ENCODE measurements at places on chromosomes 3 and 15.
A peak's percentile ranks its signal among the peaks of the same experiment; 100 is the strongest.

- H3K27me3 ChIP-seq, result no peaks in the 10 kb centered on the region
- no peak overlapping the region for H3K27ac ChIP-seq
- DNase-seq, result no peak
- no peaks in the 10 kb centered on the region for H3K36me3 ChIP-seq
Observed at GRCh38 chr3:127106456-127106855, 86.5 kb upstream of the PRR23E start.

DNA sequence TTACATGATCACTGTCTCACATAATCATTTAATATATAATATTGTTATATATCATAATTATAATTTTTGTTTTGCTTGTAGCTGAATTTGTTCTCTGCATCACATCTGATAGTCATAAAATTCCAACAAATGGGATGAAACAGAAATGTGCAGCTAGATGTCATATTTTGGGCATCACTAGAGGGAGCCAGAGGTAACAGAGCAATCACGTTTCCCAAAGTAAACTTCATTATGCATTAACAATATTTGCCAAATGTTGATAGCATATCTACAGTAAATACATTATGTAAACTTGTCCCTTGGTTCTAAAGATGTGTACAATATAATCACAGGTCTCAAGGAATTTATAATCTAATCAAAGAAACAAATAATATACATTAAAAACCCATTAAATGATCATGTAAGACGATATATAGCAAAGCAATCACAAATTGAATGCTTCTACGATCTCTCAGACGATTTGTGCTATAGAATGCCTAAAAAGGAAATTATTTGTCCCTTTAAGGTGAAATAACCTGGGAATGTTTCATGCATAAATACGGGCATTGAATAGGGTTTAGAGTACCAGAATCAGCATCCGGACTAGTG lies 234.2 kb upstream of the MCTP2 start:
- DNase-seq, result no peak
- H3K27ac ChIP-seq, result no peak overlapping the region
- H3K36me3 ChIP-seq, result no peaks in the 10 kb centered on the region
- H3K4me1 ChIP-seq, result no peaks in the 10 kb centered on the region
- no peak overlapping the region for H3K4me3 ChIP-seq

- H3K27me3 ChIP-seq, result peaks cover 11% of the 10 kb centered on the region
- no peak for DNase-seq
- H3K36me3 ChIP-seq, result no peaks in the 10 kb centered on the region
- H3K4me1 ChIP-seq, result no peaks in the 10 kb centered on the region
Observed at GRCh38 chr3:107826727-107827126, 264.1 kb downstream of the CD47 start.

DNA sequence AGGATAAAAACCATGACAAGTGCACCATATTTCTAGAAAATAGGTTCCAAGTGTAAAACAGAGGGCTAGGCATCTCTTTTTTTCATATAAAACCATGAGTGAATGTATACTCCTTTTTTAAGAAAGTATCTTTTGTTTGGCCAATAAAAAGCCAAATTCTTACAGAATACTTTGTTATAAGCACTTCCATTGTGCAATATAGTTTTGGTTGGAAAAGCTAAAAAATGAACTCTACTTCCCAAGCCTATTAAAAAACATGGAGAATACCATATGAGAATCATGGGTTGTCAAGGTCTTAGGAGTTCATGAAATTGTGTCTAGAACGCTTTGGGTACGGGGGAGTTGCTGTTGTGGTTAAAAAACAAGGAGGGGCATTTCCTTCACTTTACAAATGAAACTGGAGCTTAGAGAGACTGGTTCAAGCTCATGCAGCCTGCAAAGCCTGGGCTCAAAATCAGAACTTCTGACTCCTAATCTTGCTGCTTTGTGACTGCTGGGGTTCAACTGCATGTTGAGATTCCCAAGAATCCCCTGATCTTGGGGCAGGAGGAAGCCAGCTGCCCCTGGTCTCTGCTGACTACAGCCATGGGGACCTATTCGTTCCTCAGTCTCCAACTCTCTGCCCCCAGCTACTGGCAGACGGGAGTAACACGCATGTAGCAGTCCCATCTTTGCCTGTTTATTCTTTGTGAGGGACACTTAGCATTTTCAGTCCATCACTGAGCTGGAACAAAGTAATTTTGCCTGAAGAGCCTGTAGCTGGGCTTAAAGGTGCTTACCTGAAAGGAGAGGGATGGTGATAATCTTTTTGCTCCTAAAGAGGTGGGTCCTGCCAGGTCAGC lies 229.1 kb downstream of the CHST2 start:
- H3K4me1 ChIP-seq, result peaks cover 39% of the 10 kb centered on the region
- H3K27me3 ChIP-seq, result no peaks in the 10 kb centered on the region
- no peak overlapping the region for H3K4me3 ChIP-seq
- DNase-seq, result no peak
- no peak overlapping the region for H3K27ac ChIP-seq
- H3K36me3 ChIP-seq, result no peaks in the 10 kb centered on the region

DNA sequence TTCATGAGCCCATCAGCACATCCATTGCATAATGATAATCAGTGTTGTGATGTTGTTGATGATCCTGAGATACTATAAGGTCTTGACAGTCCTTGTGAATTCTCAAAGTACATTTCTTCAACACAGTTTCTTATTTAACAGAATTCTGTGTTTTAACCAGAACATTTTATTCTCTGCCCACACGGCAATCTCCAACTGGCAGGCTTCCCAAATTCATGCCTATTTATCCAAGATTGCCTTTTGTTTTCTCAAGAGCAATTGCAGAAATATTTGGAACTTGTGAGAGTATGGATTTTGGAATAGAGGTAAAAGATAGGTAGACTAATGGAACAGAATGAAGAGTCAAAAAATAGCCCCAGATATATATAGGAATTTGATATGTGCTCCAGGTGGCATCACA lies 116.0 kb downstream of the UACA start:
- H3K27me3 ChIP-seq, result peaks cover 5% of the 10 kb centered on the region
- no peak for DNase-seq
- no peaks in the 10 kb centered on the region for H3K4me1 ChIP-seq
- H3K27ac ChIP-seq, result no peak overlapping the region

DNA sequence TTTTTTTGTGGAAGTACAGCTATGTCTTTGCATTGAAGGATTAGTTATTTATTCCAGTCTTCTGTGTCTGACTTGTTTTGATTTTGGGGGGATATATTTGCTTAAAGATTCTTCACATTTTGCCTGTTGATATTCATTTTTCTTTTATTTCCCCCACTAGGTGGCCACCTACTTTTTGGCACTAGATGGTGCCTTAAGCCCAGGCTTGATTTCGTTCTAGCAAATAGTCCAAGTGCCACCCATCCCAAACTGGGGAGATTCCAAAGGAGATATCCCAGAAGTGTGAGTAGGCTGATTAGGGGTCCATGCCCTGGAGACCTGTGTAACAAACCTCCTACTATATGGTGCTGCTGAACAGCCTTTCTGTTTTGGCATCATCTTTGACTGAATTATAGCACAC lies 80.0 kb upstream of the SPATA16 start:
- no peak for DNase-seq
- H3K27ac ChIP-seq, result no peak overlapping the region
- H3K4me1 ChIP-seq, result no peaks in the 10 kb centered on the region
- no peaks in the 10 kb centered on the region for H3K27me3 ChIP-seq
- H3K36me3 ChIP-seq, result no peaks in the 10 kb centered on the region
- H3K4me3 ChIP-seq, result no peak overlapping the region

GRCh38 chr15:97745481-97746071 lies 214.9 kb upstream of the ARRDC4 start:
- H3K27me3 ChIP-seq, result no peaks in the 10 kb centered on the region
- H3K27ac ChIP-seq, result no peak overlapping the region
- no peaks in the 10 kb centered on the region for H3K36me3 ChIP-seq

GRCh38 chr3:115418583-115418982 lies 204.7 kb upstream of the GAP43 start:
- H3K27me3 ChIP-seq, result peaks cover 2% of the 10 kb centered on the region
- H3K4me1 ChIP-seq, result peaks cover 6% of the 10 kb centered on the region
- H3K36me3 ChIP-seq, result no peaks in the 10 kb centered on the region

DNA sequence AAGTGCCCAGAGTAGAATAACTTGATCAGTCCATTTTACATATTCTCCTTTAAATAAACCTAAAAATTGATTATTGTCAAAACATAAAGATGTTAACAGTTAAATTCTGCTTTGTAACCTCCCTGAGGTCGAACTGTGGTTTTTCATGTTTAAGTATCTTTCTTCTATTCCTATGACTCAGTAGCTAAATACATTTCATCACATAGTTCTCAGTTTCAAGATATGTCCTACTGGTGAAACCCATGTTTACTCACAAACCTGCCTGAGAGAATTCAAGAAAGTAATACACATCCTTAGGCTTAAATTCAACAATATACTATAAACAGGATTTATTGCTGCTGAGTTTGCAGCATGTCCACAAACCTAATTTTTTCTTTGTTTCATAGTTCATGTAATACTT lies 692.9 kb downstream of the ZPLD1 start:
- H3K27ac ChIP-seq, result no peak overlapping the region
- no peaks in the 10 kb centered on the region for H3K4me1 ChIP-seq
- H3K36me3 ChIP-seq, result no peaks in the 10 kb centered on the region
- H3K27me3 ChIP-seq, result no peaks in the 10 kb centered on the region

GRCh38 chr3:159813822-159814531 lies 174.7 kb upstream of the IL12A start:
- no peaks in the 10 kb centered on the region for H3K36me3 ChIP-seq
- H3K4me3 ChIP-seq, result no peak overlapping the region
- H3K27me3 ChIP-seq, result peaks cover 4% of the 10 kb centered on the region
- H3K4me1 ChIP-seq, result no peaks in the 10 kb centered on the region

GRCh38 chr3:77222701-77223100 lies 182.8 kb downstream of the ROBO2 start:
- H3K4me3 ChIP-seq, result no peak overlapping the region
- no peaks in the 10 kb centered on the region for H3K36me3 ChIP-seq
- H3K27me3 ChIP-seq, result no peaks in the 10 kb centered on the region

GRCh38 chr3:174191380-174191779 lies 667.8 kb upstream of the NAALADL2 start:
- DNase-seq, result no peak
- H3K27ac ChIP-seq, result no peak overlapping the region
- no peaks in the 10 kb centered on the region for H3K27me3 ChIP-seq
- no peak overlapping the region for H3K4me3 ChIP-seq

DNA sequence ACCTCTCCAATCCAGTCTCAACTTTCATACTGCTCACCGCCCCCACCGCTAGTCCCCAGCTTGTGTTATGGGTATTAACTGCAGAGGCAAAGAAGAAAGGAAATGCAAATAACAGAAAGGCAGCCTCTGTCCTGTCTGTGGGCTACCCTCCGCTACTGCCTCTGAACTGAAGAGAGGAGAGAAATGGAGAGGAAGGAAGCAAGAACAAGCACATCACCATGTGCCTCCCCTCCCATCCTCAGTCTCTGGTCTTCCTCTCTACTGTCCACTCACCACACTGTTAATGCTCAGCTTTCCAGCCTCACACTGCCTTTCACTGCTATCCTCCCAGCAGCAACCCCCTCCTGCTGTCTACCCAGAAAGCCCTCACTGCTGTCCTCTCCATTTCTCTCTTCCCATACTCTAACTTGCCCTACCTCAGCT lies 139.0 kb upstream of the SLC2A2 start:
- no peak for DNase-seq
- peaks cover 18% of the 10 kb centered on the region for H3K4me1 ChIP-seq
- peaks cover 41% of the 10 kb centered on the region for H3K36me3 ChIP-seq

DNA sequence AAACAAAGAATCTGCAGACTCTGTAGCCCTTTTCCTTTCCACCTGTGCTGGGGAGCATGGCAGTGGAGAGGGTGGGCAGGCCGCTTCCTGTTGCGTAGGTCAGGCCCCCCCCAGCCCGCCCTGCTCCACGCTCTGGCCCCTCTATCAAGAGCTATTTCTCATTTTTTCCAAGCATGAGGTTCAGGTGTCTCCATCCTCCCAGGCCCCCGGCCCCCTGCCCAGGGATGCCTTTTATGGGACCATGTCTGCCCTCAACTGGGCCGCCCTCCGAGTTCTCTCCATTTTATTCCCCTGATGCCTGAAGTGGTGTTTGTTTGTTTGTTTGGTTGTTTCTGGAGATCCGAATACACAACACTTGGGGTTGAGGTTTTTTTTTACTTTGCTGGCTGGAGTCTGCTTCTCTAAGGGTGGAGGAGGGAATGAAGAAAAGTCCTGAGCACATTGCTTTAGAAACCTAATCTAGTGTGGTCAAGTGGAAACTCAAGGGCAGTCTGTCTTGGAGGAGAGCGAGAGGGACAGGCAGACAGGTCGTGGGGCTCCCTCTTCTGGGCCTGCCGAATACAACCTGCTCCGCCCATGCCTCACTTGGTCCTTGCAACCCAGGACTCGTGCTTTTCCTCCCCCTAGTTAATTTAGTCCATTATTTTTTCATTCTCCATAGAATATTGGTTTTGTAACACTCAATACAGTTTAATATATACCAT lies 176.5 kb upstream of the LYSMD4 start:
- DNase-seq, result no peak
- no peak overlapping the region for H3K4me3 ChIP-seq
- no peaks in the 10 kb centered on the region for H3K36me3 ChIP-seq

GRCh38 chr3:14458434-14459275 lies 56.2 kb downstream of the SLC6A6 start:
- peaks cover 37% of the 10 kb centered on the region for H3K4me1 ChIP-seq
- H3K27me3 ChIP-seq, result no peaks in the 10 kb centered on the region
- no peak for DNase-seq
- peak overlapping the region; percentile 67 for H3K27ac ChIP-seq
- no peak overlapping the region for H3K4me3 ChIP-seq

DNA sequence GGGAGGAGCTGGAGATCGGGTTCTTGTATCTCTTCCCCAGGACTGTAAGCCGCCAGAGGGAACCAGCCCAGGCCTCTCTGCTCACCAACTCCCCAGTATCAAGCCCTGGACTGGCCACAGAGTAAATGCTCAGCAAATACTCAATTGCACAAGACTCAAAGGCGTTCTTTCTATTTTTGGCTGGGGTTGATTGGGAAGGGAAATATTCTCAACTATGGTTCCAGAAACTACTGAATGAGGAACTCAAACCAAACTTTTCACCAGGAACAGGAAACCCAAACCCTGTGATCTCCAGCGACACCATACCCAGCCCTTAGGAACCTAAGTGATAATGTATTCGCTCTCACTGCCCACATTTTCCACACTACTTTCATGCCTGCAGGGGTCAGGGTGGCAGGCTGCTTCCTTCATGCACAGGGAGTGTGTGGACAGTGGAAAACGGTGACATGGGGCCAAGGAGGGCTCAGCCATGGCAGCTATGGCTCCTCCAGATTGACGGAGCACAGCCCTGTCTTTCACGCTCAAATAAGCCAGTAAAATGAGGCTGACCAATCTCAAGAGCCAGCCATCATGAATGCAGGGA lies 124.7 kb upstream of the RAD18 start:
- no peak overlapping the region for H3K27ac ChIP-seq
- H3K36me3 ChIP-seq, result no peaks in the 10 kb centered on the region
- no peak overlapping the region for H3K4me3 ChIP-seq
- H3K27me3 ChIP-seq, result no peaks in the 10 kb centered on the region
- DNase-seq, result no peak

- no peaks in the 10 kb centered on the region for H3K27me3 ChIP-seq
- H3K4me1 ChIP-seq, result peaks cover 5% of the 10 kb centered on the region
- peaks cover 5% of the 10 kb centered on the region for H3K36me3 ChIP-seq
- H3K27ac ChIP-seq, result no peak overlapping the region
Observed at GRCh38 chr3:38536671-38537070, 40.5 kb downstream of the EXOG start.

All from activated naive CD8-positive, alpha-beta T cell treated with anti-CD3 and anti-CD28 coated beads, Interleukin-2, amount 50 U/mL, for 24 hours (primary cell).